CD8-positive, alpha-beta memory T cell (primary cell): ENCODE measurements at places on chromosomes 7 and 10. TPM values are rescaled to one million over a fixed set of nuclear protein-coding genes. Genes with fewer than 3 reads are reported as not detected.

DNA sequence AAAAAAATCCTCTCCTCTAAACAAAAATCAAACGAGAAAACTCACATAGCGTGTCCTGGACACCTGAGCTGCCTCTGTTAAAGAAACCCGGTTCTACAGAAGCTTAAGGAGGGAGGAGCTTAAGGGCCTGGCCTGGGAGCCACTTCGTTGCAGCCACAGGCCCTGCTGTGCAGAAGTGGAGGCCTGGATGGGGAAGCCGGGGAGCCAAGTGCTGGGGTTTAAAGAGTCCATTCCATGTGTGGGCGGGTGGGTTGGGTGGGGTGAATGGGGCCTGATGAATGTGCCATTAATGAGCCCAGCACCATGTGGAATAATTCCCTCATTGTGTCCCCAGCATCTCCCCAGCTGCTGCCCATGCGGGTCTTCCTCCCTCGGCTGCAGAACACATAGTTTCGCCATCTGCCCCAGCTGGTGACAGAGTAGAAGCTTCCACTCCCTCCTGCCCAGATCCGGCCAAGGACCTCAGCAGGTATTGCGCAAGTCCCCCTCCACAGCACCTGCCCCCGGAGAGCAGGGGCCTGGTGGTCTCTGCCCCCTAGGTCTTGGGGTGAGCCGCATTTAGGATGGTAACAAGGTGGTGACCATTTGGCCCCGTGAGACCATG is 127.8 kb upstream of the BTBD16 start:
- no peak overlapping the region for H3K4me3 ChIP-seq
- H3K27me3 ChIP-seq, result no peaks in the 10 kb centered on the region
- DNase-seq, result no peak
- H3K27ac ChIP-seq, result no peak overlapping the region
- no peaks in the 10 kb centered on the region for H3K4me1 ChIP-seq

DNA sequence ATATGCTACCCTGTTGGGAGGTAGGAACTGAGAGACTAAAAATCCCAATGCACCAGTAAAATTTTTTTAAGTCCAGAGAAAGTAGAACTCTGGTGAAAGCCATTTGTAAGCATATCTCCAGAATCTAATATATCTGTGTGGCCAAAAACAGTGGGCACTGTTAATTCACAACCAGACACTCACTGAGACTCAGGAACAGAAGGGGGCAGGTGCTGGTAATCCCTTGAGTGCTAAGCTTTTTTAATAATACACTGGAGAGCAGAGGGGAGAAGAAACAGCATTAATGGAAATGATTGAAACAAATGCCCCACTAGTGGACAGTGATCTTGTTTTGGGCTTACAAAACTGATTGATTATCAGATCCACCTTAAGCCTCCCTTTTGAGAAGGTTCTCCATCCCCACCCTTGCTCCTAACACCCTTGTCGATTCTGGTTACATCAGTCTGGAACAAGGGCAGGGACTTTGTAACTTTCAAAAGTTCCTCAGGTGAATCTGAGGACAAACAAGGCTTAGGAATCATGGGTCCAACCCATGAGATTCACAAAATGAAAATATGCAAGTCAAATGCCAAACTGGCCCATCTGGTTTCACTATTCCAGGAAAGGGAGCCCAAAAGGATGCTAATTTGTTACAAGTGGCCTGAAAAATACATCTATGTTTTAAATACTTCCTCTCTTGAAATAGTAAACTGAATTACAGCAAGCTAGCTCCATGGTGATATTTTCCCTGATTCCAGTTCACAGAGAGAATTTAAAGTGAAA is 29.7 kb downstream of the PLXNA4 start:
- no peaks in the 10 kb centered on the region for H3K4me1 ChIP-seq
- H3K4me3 ChIP-seq, result no peak overlapping the region
- no peak overlapping the region for H3K27ac ChIP-seq
- no peaks in the 10 kb centered on the region for H3K36me3 ChIP-seq
- DNase-seq, result no peak

DNA sequence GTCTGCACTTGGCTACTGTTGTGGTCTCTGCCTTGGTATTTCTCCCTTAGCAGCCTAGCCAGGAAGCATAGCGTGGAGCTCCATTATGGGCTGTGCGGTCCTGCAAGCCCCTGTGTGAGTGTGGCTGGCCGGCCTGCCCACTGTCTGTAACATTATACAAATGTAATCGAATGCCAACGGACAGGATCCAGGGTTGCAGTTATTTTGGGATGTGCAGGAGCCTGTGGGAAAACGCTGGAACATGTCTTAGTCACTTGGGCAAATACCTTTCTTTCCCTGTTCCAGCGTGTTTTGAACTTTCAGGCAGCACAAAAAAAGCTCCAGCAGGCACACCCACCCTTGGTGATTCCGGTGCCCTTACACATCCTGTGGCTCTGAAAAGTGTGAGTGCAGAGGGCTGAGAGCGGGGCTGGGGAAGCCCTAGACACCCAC is 29.5 kb downstream of the BAG3 start:
- no peak overlapping the region for H3K4me3 ChIP-seq
- no peaks in the 10 kb centered on the region for H3K36me3 ChIP-seq
- H3K27me3 ChIP-seq, result no peaks in the 10 kb centered on the region
- peaks cover 9% of the 10 kb centered on the region for H3K4me1 ChIP-seq
- H3K27ac ChIP-seq, result no peak overlapping the region

GRCh38 chr10:44991571-44991970 is 9.2 kb upstream of the ZNF22 start:
- no peaks in the 10 kb centered on the region for H3K36me3 ChIP-seq
- H3K4me3 ChIP-seq, result no peak overlapping the region
- H3K27me3 ChIP-seq, result no peaks in the 10 kb centered on the region
- no peak overlapping the region for H3K27ac ChIP-seq
- no peak for DNase-seq

ACSL5 gene
- total RNA-seq, result 53.3 TPM

GRCh38 chr10:100882252-100882651 is 30.5 kb upstream of the SLF2 start:
- no peak overlapping the region for H3K4me3 ChIP-seq
- no peaks in the 10 kb centered on the region for H3K36me3 ChIP-seq
- H3K4me1 ChIP-seq, result no peaks in the 10 kb centered on the region
- H3K27ac ChIP-seq, result no peak overlapping the region

- H3K27me3 ChIP-seq, result no peaks in the 10 kb centered on the region
- H3K4me3 ChIP-seq, result no peak overlapping the region
- no peak overlapping the region for H3K27ac ChIP-seq
- no peaks in the 10 kb centered on the region for H3K36me3 ChIP-seq
Observed at GRCh38 chr10:62996516-62996915, 136.6 kb upstream of the NRBF2 start.

TFR2 gene
- 14.6 TPM for total RNA-seq

CRHR2 gene
- not detected for total RNA-seq

- peaks cover 25% of the 10 kb centered on the region for H3K4me1 ChIP-seq
- no peaks in the 10 kb centered on the region for H3K27me3 ChIP-seq
- H3K27ac ChIP-seq, result no peak overlapping the region
- H3K36me3 ChIP-seq, result no peaks in the 10 kb centered on the region
- DNase-seq, result no peak
- H3K4me3 ChIP-seq, result no peak overlapping the region
Observed at GRCh38 chr7:44261240-44261639, 60.5 kb downstream of the YKT6 start.

GRCh38 chr10:5512881-5513612 is 11.7 kb upstream of the CALML3 start:
- H3K4me3 ChIP-seq, result no peak overlapping the region
- H3K27ac ChIP-seq, result no peak overlapping the region
- no peaks in the 10 kb centered on the region for H3K27me3 ChIP-seq

DNA sequence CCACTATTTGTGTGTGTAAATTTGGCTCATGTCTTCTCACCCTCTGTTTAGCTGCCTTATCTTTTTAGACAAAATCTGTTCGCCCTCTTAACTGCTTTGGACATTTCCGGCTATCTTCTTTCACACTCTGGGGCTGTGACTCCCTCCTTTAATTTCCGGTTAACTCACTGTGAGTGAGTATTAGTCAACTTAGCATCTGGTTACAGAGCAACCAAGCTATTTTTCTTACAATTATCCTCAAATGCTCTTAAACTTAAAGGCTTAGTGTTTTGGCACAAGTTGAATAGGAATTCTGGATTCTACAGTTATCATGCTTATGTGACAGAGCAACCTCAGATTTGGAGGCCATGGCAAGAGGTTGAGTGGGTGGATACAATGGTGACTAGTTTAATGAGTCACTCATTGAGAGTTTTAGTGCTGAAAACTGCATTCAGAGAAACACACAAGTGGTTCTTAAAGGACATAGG is 177.6 kb upstream of the SEMA3A start:
- H3K4me3 ChIP-seq, result no peak overlapping the region
- DNase-seq, result no peak
- H3K27me3 ChIP-seq, result no peaks in the 10 kb centered on the region
- no peaks in the 10 kb centered on the region for H3K36me3 ChIP-seq

- H3K27me3 ChIP-seq, result no peaks in the 10 kb centered on the region
- no peaks in the 10 kb centered on the region for H3K36me3 ChIP-seq
- no peaks in the 10 kb centered on the region for H3K4me1 ChIP-seq
- no peak overlapping the region for H3K27ac ChIP-seq
Observed at GRCh38 chr10:43322769-43323168, 48.7 kb upstream of the FXYD4 start.

DNA sequence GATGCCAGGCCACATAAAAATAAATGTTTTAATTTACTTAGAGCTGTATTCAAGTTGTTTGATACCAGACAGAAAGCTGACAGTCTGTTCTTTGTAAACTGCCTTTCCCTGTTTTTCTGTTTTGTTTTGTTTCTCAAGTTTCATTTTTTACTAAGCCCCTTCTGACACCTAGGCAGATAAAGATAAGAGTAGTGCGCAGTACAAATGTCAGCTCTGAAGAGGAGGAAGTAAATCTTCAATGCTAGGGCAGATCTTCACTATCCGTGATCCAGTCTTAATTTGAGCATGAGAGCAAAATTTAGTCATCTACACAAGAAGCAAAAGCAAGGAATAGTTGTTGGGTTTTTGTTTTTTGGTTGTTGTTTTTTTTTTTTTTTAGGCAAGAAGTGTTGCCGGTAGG is 27.3 kb downstream of the MTURN start:
- no peak for DNase-seq
- H3K4me1 ChIP-seq, result peaks cover 52% of the 10 kb centered on the region
- no peaks in the 10 kb centered on the region for H3K27me3 ChIP-seq

DNA sequence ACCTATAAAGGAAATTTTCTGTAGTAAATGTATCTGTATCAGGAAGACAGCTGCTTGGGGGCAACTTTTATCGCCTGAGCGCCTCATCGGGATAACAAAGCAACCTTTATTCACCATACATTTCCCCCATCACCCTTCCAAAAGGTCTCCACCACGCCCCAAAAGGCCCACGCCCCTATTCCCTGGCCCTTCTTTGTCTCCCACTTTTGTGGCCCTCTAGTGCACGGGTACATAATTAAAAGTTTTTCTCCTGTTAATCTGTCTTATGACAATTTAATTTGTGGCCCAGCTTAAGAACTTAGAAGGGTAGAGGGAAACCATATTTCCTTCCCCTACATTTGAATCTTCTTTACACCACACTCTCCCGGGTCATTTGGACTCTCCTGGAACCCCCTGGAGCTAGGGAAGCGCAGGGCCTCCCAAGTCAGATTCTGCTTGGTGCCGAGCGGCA is 625 bp downstream of the RP9 start:
- H3K4me1 ChIP-seq, result peaks cover 26% of the 10 kb centered on the region
- peak overlapping the region; percentile 74 for H3K27ac ChIP-seq
- H3K4me3 ChIP-seq, result peak overlapping the region; percentile 82
- no peaks in the 10 kb centered on the region for H3K27me3 ChIP-seq
- H3K36me3 ChIP-seq, result no peaks in the 10 kb centered on the region

- no peak overlapping the region for H3K27ac ChIP-seq
- H3K27me3 ChIP-seq, result no peaks in the 10 kb centered on the region
- DNase-seq, result no peak
- H3K36me3 ChIP-seq, result no peaks in the 10 kb centered on the region
- no peak overlapping the region for H3K4me3 ChIP-seq
Observed at GRCh38 chr10:69829775-69830174, 28.1 kb downstream of the COL13A1 start.

DNA sequence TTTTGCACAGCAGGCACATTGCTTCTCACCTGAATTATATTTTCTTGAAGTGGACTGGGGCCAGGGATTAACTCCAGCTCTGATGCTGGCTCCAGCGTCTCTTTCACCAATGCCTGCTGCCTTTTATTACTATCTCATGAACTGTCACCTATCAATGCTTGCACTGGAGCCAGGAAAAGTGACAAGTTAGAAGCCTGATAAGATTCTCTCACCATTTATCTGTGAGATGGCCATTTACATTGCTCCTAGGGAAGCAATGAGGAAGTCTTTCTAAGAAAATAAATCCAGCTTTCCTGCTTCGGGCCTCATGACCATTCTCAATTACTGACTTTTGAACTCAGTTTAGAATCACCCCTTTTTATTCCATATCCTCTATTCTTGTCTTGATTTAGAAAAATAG is 48.5 kb upstream of the LRRTM3 start:
- H3K27ac ChIP-seq, result no peak overlapping the region
- no peaks in the 10 kb centered on the region for H3K4me1 ChIP-seq
- no peaks in the 10 kb centered on the region for H3K36me3 ChIP-seq
- DNase-seq, result no peak

- no peaks in the 10 kb centered on the region for H3K4me1 ChIP-seq
- H3K4me3 ChIP-seq, result no peak overlapping the region
- no peaks in the 10 kb centered on the region for H3K27me3 ChIP-seq
- H3K27ac ChIP-seq, result no peak overlapping the region
- no peaks in the 10 kb centered on the region for H3K36me3 ChIP-seq
Observed at GRCh38 chr10:31694929-31695837, 233.4 kb downstream of the ARHGAP12 start.

DNA sequence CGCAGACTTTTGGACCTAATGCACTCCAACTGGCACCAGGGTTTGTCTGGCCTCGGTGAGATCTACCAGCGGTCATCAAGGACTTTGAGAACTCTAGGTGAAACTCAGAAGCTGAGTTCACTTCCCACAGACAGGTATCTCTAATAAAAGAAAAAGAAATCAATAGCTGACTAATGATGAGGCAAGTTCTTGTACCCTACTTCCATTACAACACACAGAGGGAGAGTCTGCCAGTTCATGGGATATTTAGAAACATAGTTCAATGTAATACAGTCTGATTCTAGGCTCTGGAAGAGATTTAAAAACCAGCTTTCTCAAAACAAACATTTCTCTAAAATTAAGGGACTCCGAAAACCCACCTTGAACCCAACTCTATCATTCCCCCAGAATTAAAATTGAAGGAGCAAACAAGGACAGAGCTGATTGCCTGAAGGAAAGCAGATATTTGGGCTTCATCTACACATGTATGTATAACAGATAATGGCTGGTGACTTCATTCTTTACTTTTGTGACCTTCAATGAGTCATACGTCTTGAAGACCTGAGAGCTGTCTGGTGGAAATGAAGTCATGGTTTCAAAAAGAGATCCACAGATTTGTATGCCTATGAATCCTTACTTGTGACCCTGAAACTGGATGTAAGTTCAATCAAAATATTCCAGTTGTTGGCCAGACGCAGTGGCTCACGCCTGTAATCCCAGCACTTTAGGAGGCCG is 2.7 kb upstream of the PNLIPRP1 start:
- H3K36me3 ChIP-seq, result no peaks in the 10 kb centered on the region
- H3K27ac ChIP-seq, result no peak overlapping the region
- H3K27me3 ChIP-seq, result no peaks in the 10 kb centered on the region
- no peak overlapping the region for H3K4me3 ChIP-seq

- H3K4me1 ChIP-seq, result no peaks in the 10 kb centered on the region
- no peaks in the 10 kb centered on the region for H3K27me3 ChIP-seq
- no peak overlapping the region for H3K4me3 ChIP-seq
Observed at GRCh38 chr10:121831777-121832176, 96.1 kb downstream of the ATE1 start.
